ENCODE measurements at places on chromosomes 1 and 21. TPM values are rescaled to one million over a fixed set of nuclear protein-coding genes. Genes with fewer than 3 reads are reported as not detected.

- DNase-seq: peak; percentile 52
Measured at GRCh38 chr21:36698981-36699545, at the start of gene SIM2. SIM2 (plus strand) TSS chr21:36699115; CDS start chr21:36699747, 632 bp downstream.

KIAA1614 gene
- 1.8 TPM for total RNA-seq

CD34 gene
- total RNA-seq: not detected

- DNase-seq: peak; percentile 42
Measured at GRCh38 chr1:222923506-222923905, 108.7 kb downstream of the DISP1 start.

CDCA8 gene
- 6.1 TPM for total RNA-seq

KRTAP10-3 gene
- total RNA-seq: not detected

GRCh38 chr1:156259805-156260204, 11.9 kb upstream of the PAQR6 start:
- DNase-seq: no peak

DNA sequence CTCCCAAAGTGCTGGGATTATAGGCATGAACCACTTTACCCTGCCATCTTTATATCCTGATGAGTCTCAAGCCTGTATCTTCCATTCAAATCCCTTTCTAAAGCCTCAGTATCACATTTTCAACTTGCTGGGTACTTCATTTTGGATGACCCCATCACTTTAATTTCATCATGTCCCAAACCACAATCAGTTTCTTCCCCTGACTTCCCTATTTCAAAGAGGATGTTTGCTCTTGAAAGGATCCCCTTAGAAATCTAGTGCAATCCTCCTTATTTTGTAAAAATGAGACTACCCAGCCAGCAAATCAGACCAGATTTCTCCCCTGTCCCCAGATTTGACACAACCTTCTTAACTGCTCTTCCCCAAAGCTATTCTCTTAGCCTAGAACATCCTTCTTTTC, 7.0 kb upstream of the TRIT1 start:
- no peak for DNase-seq

DNA sequence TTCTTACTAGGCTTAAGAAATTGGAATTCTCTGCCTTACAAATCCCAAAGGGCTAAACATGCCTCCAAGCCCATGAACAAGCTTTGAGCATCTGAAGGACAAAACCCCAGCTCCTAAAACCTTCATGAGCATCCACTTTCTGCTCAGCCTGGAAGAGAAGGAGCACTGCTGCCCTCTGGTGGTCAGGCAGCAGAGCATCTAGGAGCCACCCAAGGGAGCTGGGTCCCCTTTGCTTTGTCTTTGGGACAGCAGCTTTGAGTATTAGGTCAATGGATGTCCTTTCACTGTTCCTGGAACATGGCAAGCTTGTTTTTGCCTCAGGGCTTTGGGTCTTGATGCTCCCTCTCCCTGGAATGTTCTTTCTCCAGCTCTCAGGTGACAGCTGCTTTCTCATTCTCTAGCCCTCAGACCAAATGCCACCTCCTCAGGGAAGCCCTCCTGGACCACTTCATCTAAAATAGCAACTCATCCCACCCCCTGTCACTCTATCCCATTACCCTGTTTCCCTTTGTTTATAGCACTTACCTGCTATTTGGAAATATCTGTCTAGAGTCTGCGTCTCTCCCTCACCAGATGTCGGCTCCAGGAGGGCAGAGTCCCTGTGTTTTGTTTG, 25.7 kb downstream of the RAB7B start:
- DNase-seq: peak; percentile 81

CFHR5 gene
- not detected for total RNA-seq

DNA sequence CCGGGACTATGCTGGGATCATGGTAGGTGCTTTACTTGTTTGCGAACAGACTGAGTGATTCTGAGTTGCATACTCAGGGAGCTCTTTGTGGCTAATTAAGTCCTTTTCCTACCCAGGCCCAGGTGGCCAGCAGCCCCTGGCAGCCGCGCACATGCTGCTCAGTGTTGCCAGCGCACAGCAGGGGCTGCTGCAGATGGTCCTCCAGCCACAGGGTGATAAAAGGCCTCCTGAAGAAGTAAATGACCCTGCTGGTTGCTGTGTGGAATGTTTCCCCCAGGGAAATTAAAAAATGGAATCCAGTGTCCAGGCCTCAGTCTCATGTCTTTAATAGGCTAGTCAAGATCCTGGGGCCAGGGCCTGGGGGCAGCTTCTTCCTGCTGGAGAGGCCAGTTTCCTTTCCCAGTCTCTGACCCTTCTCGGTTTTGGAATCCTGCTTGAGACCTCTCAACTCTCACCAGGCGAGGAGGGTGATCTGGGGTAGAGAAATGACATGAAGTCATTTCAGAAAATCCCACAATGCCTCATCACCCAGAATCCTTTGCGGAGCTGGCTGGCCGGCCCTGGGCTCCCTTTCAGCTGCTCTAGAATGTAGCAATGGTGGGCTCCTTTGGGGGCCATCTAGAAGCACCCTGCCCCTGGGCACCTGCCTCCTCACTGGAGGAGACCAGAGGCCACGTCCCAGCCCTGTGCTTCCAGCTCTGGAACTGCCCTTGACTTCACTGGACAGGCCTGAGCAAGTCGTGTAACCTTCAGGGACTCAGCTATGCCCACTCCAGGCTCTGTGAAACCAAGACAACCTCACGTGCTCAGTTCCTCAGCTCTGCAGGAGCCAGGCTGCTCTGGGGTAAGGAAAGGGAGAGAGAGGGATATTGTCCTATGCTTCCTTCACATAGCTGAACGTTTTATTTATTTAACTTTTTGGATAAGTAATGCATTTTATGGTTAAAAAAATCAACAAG, 131.4 kb downstream of the MRPS6 start:
- no peak for DNase-seq

- DNase-seq: peak; percentile 71
Measured at GRCh38 chr1:212655668-212656440, 43.8 kb downstream of the BATF3 start.

DNA sequence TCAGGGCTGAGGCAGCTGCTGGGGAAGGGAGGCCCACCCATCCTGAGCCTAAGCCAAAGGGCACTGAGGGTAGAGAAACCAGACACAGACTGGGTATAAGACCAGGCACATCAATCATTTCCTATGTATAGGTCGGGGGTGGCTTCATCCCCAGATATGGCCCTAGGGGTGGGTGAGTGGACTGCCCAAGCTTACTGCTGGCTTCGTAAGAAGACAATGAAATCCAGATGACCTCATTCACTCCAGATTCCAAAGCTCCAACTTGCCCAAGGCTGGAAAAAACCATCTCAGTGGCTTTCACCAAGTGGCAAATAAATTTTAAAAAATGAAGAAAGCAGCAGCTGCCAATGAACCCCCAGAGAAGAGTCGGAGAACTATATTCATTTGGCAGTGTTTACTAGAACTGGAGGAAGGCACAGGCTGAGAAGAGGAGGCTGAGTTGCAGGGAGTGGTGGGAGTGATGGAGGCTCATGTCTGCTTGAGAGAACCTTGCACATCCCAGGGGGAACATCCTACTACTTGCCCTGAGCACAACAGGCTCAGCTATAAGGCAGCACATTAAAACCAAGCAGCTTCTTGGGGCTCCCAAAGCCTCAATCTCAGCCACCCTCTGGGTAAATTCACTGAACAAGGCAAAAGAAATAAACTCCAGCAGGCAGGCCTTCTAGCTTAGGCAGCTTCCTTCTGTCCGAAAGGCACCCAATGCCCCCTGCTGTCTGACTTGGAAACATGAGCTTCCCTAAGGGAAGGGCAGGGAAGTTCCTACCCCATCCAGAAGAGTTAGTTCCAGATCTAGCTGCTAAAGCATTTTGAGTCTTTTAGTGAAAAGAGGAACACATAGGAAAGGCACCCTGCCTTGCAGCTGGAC, 14.1 kb downstream of the PEA15 start:
- peak; percentile 80 for DNase-seq

GRCh38 chr21:45535341-45536081, 6.7 kb downstream of the SLC19A1 start:
- DNase-seq: no peak

TNFAIP8L2 gene
- not detected for total RNA-seq

GRCh38 chr1:118253053-118253915, 68.3 kb upstream of the SPAG17 start:
- DNase-seq: no peak

GRCh38 chr1:206455666-206456344, 14.5 kb upstream of the IKBKE start:
- DNase-seq: no peak

RAB42 gene
- total RNA-seq: 0.83 TPM

S100A7A gene
- total RNA-seq: not detected

GRCh38 chr1:160997323-160998038, 23.5 kb downstream of the F11R start:
- peak; percentile 64 for DNase-seq

GRCh38 chr1:111571239-111571638, 48.4 kb upstream of the RAP1A start:
- DNase-seq: no peak

C4BPA gene
- total RNA-seq: not detected

GSTM1 gene
- total RNA-seq: not detected

- DNase-seq: no peak
Measured at GRCh38 chr1:40971966-40972365, 7.5 kb upstream of the CTPS1 start.

THBS3 gene
- 13.1 TPM for total RNA-seq

DNA sequence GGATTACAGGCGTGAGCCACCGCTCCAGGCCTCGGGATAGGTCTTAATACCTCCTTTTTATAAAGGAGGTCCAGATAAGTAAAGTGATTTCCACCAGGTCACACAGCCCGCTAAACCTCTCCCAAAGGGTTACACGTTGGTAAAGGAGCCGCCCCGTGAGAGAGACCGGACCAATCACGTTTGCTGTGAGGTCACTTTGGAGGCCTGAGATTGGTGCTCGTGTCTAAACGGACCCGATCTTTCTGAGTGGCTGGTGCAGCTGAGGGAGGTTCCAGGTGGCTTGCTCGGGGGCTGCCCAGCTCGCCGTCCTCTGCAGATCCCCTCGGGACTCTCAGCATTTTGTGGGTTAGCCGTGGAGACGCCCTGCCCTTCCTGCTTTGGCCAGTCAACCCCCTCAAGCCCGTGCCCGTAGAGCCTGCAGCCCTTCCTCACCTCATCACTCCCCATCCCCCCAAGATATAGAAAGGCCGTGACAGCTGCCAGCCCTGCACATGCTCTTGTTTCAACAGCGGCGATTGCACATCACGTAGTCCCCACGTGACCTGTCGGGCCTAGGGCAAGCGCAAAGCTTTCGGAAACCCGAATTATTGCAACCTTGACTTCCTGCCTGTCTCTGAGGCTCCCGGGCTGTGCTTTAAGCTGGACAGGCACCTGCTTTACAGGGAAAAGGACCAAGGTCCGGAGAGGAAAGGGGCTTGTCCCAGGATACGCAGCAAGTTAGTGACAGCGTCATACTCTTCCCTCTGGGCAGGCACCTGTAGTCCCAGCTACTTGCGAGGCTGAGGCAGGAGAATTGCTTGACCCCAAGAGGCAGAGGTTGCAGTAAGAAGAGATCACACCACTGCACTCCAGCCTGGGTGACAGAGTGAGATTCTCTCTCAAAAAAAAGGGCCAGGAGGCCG, 5.0 kb upstream of the COA7 start:
- peak; percentile 80 for DNase-seq

GRCh38 chr1:1021010-1021919, 1.3 kb downstream of the AGRN start:
- peak; percentile 72 for DNase-seq

GRCh38 chr1:110615548-110616130, 9.5 kb upstream of the KCNA2 start:
- DNase-seq: peak; percentile 51

CSF3R gene
- not detected for total RNA-seq

ADAMTS4 gene
- 0.72 TPM for total RNA-seq

DNA sequence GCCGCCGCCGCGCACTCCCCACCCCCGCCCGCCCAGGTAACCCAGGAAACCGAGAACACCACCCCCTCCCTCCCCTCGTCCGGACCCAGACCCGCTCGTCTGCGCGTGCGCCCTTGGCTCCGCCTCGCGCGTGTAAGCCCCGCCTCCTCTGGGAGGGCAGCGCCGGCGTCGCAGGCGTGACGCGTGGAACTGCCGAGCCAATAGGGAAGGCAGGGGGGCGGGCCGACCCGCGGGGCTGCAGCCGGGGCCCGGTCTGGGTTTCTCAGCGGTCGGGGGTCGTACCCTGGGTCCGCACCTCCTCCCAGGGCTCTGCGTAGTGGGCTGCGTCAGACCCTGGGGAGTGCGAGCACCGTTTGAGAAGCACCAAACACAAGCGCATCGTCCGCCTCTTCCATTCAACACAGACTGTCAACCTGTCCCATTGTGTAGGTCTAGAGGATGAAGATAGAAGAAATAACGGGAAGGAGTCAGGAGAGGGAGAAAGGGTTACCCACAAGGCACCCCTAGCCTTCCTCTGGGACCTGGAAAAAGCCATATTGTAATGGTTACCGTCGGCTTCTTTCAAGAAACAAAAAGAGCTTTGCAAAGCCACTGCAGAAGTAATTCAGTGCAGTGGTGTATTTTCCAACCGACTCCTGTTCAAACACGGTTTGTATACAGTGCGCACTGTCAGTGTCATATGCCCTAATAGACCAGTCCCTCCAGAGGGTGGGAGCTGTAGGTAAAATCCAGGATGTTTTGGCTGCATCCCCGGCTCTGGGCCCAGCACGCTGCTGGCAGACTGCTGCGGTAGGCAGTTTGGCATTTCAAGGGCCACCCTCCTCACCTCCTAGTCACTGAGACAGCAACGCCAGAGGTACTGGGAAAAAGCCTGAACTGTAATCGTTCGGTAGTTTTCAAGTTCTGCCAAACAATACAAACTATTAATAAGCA, 473 bp upstream of the LYST start:
- peak; percentile 90 for DNase-seq

Data from IMR-90 (cell line).